ENCODE measurements at places on chromosomes 13 and 19. TPM values are rescaled to one million over a fixed set of nuclear protein-coding genes. Genes with fewer than 3 reads are reported as not detected.

Gene IGFL1
- polyA plus RNA-seq = not detected

Gene LGALS14
- polyA plus RNA-seq = 0.26 TPM

Gene ASF1B
- 14.4 TPM for polyA plus RNA-seq

Gene PEAK3
- polyA plus RNA-seq = 0.04 TPM

Gene ZNF154
- polyA plus RNA-seq = 8.9 TPM

Gene ZNF491
- 2.6 TPM for polyA plus RNA-seq

Gene SMIM24
- polyA plus RNA-seq = 0.73 TPM

Gene CD79A
- 0.88 TPM for polyA plus RNA-seq

Gene ZNF829
- 4.2 TPM for polyA plus RNA-seq

Gene LHB
- polyA plus RNA-seq = not detected

Gene FCER2
- 0.76 TPM for polyA plus RNA-seq

Gene CYP2A7
- not detected for polyA plus RNA-seq

Gene CYP4F2
- not detected for polyA plus RNA-seq
